SJSA1 (cell line): ENCODE measurements at places on chromosomes 2 and 18. TPM values are rescaled to one million over a fixed set of nuclear protein-coding genes. Genes with fewer than 3 reads are reported as not detected.

LCT gene
- total RNA-seq, result not detected in 2 replicates

PARD3B gene
- 8.3 and 10.6 TPM in 2 replicates for total RNA-seq

TAF4B gene
- total RNA-seq, result 1.3 and 2.7 TPM in 2 replicates

IL1B gene
- total RNA-seq, result 4.2 and 4.3 TPM in 2 replicates

CYTIP gene
- total RNA-seq, result not detected in 2 replicates

TCF23 gene
- not detected in 2 replicates for total RNA-seq

TOGARAM2 gene
- 0.03 TPM in 1 of 2 replicates, not detected in the other for total RNA-seq

POTEF gene
- total RNA-seq, result not detected in 2 replicates

NFU1 gene
- 51.2 and 140 TPM in 2 replicates for total RNA-seq

MC2R gene
- total RNA-seq, result not detected in 2 replicates

PSTPIP2 gene
- total RNA-seq, result 4.0 and 6.8 TPM in 2 replicates

SKOR2 gene
- total RNA-seq, result not detected in 2 replicates

METTL21A gene
- 10.6 and 25.4 TPM in 2 replicates for total RNA-seq

ST8SIA5 gene
- total RNA-seq, result under 0.01 TPM in 1 of 2 replicates, not detected in the other

CDH19 gene
- total RNA-seq, result not detected in 2 replicates

MARCHF4 gene
- 2.5 and 4.3 TPM in 2 replicates for total RNA-seq

SLC4A3 gene
- 4.0 and 4.1 TPM in 2 replicates for total RNA-seq

CCL20 gene
- not detected in 2 replicates for total RNA-seq

PAX8 gene
- total RNA-seq, result not detected in 2 replicates

NYAP2 gene
- not detected in 2 replicates for total RNA-seq

NEU2 gene
- not detected in 2 replicates for total RNA-seq

DIS3L2 gene
- total RNA-seq, result 20.6 and 29.8 TPM in 2 replicates

NDC80 gene
- 69.6 and 75.8 TPM in 2 replicates for total RNA-seq

KCMF1 gene
- 60.9 and 117 TPM in 2 replicates for total RNA-seq

DSG1 gene
- not detected in 2 replicates for total RNA-seq

STPG4 gene
- total RNA-seq, result not detected in 2 replicates

GPD2 gene
- 218 and 343 TPM in 2 replicates for total RNA-seq

HOXD12 gene
- 0.13 TPM in 1 of 2 replicates, not detected in the other for total RNA-seq

SLC9A4 gene
- not detected in 2 replicates for total RNA-seq

CRYBA2 gene
- total RNA-seq, result not detected in 2 replicates

DSG2 gene
- total RNA-seq, result 48.2 and 65.5 TPM in 2 replicates
